Bone marrow (tissue), 2 donors: ENCODE measurements at places on chromosomes 7 and 10.

DNA sequence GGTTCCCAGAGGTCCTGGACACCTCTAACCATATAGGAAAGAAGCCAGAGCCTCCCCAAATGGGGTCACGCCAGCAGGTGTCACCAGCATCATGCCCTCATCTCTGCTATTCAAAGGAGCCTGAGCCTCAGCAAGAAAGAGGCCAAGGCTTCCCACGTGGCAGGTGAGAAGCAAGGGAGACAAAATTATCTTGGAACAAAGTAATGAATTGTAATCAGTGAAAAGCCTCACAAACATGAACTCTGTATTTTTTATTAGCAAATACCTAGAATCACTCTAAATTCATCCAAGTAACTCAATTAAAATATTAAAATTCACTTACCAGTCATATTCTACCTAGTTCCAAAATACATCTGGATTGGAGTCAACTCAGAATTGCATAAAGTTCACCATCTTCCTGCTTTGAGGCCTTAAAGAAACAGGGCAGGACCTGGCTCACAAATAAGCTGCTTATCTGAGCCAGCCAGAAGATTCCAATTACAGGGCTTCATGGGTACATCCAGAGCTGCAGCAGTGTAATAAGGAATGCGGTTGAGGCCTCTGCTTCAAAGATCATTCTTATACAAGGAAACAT is 68.7 kb downstream of the SGMS1 start:
- no peak for DNase-seq

DNA sequence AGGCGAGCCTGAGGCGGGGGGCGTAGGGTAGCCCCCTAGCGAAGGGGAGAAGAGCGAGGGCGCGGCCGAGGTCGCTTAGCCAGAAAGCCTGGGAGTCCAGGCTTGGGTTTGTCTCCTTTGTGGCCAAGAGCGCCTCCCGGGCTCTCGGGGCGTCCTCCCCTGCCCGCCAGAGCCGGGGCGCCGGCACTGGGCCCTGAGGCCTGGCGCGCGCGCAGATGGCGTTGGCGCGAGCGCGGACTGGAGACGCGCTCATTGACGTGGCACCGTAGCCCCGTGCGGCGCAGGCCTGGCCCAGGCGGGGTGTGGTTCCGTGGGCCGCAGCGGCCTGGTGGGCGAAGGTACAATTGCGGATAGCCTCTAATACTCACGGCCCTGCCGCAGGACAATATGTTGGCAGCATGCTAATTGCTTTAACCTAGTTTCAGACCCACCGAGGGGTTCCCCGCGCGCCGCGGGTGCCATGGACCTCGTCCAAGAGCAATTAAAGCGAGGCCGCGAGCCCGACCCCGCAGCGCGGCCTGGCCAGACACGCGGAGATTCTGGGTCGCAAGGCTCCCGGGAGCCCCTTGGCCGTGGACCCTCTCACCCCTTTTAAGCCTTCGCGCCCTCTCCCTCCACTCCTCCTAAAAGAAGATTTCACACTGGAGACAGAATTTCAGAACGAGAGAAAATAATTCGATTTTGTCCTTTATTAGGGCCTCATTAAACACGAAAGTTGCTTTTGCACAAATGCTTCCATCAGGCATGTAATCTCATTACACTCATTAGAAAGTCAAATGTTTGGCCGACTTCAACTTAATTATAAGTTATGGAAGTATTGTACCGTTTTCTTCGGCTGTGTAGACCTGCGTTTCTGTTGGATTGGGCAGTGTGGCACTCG is 3.1 kb downstream of the PTF1A start:
- DNase-seq: no peak

DNA sequence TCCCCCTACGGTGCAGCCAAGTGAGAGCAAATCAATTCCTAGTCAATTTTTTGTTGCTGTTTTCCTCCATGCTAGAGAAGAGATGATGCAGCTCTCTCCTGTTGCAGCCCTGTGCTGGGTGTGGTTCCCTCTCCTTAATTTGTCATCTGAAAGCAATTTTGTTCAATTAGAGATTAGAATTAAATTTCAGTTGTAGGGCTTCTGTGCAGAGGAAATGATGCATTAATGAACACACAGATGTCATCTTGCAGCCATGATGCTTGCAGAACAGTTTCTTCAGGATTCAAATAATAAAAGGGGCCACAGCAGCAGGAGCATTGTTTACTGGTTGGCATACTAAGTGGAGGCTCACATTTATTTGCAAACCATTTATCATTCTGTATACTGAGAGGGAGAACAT is 266.0 kb downstream of the AUTS2 start:
- no peak for DNase-seq

DNA sequence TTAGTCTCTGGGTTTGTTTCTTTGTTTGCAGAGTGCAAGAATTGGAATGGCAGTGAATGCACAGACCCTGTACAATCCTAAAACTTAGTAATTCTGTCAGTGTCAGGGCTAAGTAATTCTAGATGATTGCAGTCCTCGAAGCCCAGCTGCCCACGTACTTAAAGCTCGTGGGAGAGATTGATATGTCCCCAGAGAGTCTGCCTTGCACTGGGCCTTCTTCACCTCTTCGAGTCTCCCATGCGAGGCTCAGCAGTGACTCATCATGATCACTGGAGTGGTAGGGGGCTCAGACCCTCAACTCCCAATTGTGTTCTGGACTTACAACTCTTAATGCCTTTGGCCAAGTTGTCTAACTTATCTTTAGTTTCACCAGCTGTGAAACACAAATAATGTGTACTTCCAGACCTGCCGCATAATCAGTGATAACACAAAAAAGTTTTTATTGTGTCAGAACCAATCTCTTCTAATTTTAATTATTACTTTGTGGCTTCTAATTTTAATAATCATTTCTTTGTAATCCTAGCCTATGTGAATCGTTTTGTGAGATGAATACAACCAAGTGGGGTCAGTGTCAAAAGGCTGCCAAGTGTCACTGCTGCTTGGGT is 345.6 kb upstream of the LRGUK start:
- no peak for DNase-seq

DNA sequence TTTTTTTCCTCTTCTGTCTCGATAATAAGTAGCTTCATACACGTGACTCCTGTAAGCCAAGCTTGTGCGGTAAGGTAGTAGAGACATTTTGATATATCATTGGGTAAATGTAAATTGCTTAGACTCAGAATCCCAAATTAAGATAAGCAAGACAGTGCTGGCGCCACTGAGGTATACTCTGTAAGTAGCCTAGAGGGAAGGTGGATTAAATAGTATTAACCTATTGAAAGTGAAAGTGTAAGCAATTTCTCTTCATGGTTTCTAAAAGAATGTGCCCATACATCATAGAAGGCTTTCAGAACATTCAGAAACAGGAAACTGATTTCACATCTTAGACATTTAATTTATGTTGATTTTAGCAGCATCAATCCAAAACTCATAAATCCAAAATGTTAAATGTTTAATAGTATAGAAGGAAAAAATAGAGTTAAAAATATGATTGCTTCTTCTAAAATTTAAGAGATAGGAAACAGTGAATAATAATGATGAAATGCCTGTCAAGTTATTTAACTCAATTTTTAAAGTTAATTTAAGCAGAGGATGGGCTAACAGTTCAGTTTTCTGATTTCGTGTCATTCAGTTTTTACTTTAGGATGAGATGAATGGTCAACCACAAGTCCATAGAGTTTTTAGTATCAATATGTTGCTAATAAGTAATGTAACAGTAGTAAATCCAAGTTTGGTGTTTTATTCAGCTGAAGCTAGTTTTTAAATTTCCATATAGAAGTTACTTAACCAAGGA is 36.8 kb downstream of the LRRC72 start:
- peak; percentile 51 for DNase-seq

DNA sequence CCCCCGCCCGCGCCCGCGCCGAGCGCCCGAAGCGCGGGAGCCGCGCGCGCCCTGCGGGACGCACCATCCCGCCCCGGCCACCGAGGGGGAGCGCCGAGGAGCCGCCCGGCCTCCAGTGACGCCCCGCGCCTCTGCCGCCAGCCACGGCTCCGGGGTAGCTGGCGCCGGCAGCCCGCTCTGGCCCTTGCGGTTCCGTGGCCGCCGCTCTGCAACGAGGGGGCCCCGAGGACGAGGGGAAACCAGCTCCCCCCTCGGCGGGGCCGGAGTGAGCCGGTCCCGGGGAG is at the start of gene PAXIP1:
Gene PAXIP1, minus strand, starts transcription at position 33 of the 284 bp plus-strand sequence. CDS start 195 bp downstream, outside the sequence.
- peak; percentile 95 for DNase-seq

GRCh38 chr7:73885975-73886798 is 25.2 kb downstream of the TMEM270 start:
- DNase-seq: no peak

GRCh38 chr7:120273476-120273975 is 551 bp downstream of the KCND2 start:
- no peak for DNase-seq

DNA sequence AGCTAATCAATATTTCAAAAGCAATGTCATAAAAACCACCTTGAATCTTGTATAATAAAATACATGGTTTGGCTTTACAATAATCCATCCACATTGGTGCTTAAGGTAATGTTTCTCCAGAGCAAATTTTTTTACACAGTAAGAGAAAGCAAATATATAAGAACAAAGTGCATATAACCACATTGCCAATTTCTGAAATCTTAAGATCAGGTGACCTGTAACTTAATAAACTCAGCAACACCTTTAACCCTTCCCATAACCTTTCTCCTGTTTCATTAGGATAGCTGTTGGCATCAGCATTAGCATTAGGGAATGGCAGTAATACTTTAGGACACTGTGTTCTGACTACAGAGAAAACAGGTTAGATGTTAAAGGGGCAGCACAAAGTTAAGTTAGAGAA is 155.9 kb upstream of the SEMA3D start:
- no peak for DNase-seq

GRCh38 chr10:49756031-49756430 is 6.1 kb downstream of the OGDHL start:
- DNase-seq: no peak

DNA sequence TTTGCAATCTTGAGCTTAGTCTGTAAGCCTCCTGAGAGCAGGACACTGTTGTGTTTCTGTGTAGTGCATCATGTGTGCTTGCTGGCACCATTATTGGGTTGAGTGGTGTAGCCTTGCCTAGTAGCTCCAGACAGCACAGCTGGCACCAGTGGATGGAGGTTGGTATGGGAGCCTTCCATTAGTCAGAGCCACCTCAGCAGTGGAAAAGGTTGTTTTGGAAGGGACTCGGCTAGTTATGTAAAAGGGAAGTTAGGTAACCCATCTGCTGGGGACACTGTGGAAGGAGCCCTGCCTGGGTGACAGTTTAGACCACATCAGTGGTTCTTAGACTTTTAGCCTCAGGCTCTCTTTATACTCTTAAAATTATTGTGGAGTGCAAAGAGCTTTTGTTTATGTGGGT is 16.3 kb downstream of the MINDY4 start:
- no peak for DNase-seq

GRCh38 chr10:6114805-6115341 is 26.0 kb downstream of the RBM17 start:
- DNase-seq: no peak

GRCh38 chr7:118289476-118289875 is 65.0 kb downstream of the ANKRD7 start:
- no peak for DNase-seq

DNA sequence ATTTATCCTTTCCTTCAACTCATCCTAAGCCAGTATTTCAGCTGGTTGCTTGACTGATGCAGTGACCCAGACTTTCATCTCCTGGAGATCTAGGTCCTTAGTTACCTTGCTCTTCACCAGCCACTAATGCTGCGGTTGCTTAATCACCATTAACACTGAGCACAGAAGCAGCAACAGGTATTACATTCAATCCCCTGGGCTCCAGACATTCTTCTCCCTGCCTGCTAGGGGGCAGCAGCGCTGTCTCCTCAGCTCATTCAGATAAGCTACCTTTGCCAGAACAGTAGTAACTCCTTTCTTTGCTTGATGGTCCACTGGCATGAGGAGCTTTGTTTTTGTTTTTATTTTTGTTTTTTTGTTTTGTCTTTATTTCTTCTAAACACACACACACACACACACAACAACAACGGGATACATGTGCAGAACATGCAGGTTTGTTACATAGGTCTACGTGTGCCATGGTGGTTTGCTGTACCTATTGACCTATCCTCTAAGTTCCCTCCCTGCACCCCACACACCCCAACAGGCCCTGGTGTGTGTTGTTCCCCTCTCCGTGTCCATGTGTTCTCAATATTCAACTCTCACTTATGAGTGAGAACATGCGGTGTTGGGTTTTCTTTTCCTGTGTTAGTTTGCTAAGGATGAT is 1043.2 kb upstream of the C7orf33 start:
- DNase-seq: no peak

GRCh38 chr10:129755158-129755591 is 208.9 kb downstream of the EBF3 start:
- DNase-seq: no peak

DNA sequence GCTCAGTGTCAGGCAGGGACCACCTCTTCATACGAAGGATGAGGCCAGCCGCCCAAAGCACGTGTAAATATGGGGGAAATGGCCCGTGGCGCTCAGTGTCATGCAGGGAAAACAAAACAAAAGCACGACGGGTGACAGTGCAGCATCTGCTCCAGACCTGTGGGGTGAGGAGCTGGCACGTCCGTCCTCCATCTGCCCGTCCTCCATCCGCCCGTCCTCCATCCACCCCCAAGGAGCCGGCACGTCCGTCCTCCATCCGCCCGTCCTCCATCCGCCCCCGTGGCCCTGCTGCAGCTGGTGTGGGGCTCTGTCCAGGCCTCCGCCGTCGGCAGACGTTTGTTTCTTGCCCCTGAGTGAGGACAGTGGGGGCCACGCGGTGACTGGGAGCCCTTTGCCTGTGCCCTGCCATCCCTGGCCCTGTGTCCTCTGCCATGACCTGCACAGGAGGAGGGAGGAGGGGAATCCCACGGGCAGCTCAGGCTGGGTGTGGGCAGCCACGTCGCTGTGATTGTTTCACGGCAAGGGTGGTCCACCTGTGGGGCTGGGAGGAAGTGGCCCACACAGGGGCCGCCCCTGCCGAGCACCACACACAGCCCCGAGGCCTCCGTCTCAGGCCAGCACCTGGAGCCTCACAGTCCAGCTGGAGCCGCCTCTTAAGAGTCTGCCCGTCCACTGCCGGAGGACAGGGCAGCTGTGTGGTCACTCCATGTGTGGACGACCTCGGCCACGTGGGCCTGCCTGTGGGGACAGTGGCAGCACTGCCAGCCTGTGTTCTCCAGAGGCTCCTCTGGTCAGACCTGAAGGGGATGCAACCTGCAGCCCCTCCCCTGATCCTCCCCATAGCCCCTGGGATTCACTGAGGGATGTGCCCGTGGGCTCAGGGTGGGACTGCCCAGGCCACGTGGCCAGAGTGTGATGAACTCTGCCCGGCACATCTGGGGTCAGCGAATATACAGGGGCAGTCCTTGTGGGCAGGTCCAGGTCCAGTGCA is 38.2 kb upstream of the DPYSL4 start:
- DNase-seq: no peak

DNA sequence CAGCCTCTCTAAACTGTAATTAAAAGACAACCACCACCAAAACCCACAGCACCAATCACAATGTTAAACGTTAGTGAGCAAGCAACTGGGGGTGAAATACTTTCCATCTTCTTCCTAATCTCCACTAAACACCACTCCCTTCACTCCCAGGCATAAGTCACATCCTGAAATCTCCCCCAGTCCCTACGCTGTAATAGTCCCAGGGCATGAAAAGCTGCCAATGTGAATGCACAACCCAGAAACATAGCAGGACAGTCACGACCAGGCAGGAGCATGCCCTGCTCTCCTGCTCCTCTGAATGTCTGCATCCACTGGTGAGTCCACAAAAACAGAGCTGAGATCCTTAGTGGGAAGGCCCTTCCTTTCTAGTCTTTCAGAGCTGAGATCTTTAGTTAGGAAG is 288.9 kb downstream of the PARD3 start:
- no peak for DNase-seq
